Breast epithelium (tissue), 4 donors: ENCODE measurements at places on chromosomes 16 and 17. TPM values are rescaled to one million over a fixed set of nuclear protein-coding genes. Genes with fewer than 3 reads are reported as not detected.

DNA sequence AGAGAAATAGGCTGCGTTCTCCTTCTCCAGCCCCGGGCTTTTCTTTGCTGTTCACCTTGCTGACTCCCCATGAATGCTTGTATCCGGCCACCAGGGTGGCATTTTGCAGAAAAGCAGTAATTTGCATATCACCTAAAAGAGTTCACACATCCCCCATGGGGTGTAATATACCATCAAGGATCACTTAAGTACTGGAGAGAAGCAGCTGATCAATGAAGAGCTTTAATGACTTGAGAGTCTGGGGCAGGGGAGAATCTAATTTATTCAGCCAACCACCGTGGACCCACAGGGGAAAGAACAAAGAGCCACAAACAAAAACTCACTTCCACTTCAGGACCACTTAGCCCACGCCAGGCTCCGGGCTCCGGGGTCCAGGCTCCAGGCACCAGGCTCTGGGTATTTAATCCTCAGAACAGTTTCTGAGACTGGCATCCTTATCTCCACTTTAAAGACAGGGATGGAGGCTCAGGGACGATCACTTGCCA is 33.9 kb upstream of the SEC14L1 start:
- no peak for DNase-seq

Gene MMP28
- 25.6 TPM for total RNA-seq

Gene SLC6A4
- 0.29 TPM for total RNA-seq

Gene C17orf78
- total RNA-seq: not detected

Gene ALG1
- 21.2 TPM for total RNA-seq
